Spleen (tissue), 13 donors: ENCODE measurements at places on chromosomes 6 and 20.

- DNase-seq = no peak
Observed at GRCh38 chr6:165849534-165850430, 186.7 kb upstream of the PDE10A start.

GRCh38 chr6:118719351-118720124 lies 68.1 kb upstream of the CEP85L start:
- peak; percentile 80 for DNase-seq

DNA sequence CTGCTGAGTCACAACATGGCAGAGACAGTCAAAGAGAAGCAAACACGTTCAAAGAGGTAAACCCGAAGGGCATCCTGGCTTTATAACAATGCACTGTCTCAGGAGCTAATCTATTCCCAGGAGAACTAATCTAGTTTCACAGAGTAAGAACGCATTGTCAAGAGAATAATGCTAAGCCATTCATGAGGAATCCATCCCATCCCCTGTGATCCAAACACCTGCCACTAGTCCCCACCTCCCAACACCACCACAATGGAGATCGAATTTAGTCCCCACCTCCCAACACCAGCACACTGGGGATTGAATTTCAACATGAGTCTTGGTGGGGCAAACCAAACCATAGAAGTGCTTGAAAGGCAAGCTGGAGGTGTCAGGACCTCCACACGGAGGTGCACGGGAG lies 231.5 kb upstream of the ID4 start:
- DNase-seq = no peak

DNA sequence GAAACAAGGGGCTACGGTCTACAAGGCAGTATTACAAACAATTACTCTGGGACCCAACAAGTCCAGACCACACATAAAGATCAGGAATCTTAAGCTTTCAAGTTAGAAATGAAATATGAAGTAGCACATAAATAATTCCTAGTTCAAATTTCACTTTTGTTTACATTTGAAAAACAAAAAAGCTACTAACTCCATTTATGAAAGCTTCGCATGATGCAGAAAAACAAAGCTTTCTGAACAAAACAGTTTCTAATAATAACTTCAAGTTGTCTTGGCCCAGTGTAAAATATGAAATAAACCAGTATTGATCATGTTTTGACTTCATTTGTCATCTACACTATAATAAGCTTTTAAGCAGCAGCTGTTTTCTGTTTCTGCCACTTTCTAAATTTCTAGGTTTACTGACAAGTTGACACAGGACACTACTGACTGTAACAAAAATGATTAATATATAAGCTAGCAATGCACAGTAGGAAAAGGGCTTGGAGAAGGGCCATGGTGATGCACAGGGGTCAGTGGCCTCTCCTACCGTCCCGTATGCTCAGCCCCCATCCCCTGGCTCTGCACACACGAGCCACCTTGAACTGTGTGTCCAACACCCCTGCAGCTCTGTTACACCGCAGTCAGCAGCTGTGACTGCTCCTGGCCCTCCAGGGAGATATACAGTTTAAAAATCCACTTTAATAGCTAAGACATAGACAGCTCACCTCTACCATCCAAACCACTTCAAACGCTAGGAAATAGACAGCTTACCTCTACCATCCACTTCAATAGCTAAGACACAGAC lies 13.3 kb upstream of the RAB22A start:
- no peak for DNase-seq

GRCh38 chr6:130598021-130598989 lies 228.9 kb upstream of the SMLR1 start:
- no peak for DNase-seq

DNA sequence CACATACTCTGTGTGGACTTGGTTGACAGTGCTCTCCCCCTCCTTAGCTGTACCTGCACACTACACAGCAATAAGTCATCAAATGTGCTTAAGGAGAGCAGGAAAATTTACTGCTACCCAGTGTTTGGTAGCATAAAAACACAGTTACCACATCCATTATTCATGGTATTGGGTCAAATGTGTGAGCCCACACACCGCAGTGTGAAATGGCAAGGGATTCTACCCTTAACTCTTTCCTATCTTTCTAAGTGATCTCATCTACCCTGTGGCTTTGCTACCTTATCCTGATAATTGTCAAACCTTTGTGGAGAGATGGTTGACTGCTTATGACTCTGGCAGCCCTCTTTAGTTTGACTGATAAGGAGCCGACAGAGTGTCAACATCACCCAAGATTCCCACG lies 47.6 kb downstream of the STX11 start:
- no peak for DNase-seq

DNA sequence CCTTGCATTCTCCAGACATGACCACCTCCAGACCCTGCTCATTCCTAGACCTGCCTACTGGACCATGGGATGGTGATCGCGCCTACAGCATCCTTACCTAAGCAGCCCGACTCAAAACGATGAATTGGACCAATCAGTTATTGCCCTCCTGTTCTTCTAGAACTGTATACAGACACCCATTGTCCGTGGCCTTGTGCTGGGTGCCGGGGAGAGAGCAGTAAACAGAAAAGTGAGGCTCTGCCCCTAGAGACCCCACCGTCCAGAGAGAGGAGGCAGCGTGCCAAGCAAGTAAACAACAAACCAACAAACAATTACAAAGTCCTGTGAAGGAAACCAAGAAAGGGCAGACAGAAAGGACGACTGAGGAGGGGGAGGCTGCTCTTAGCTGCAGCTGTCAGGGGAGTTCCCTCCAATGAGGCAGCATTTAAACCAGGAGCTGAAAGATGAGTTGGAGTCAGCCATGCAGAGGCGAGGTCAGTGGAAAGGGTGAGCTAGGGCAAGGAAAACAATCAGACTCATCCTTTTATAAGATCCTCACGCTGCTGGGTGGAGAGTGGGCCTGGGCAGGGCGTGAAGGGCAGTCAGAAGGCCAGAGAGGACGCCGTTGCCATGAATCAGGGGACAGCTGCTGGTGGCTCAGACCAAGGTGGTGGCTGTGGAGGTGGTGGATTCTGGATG lies 37.6 kb upstream of the BLCAP start:
- no peak for DNase-seq

GRCh38 chr6:11596640-11597237 lies 59.2 kb downstream of the TMEM170B start:
- no peak for DNase-seq

GRCh38 chr20:53716395-53716794 lies 122.8 kb upstream of the ZNF217 start:
- no peak for DNase-seq

DNA sequence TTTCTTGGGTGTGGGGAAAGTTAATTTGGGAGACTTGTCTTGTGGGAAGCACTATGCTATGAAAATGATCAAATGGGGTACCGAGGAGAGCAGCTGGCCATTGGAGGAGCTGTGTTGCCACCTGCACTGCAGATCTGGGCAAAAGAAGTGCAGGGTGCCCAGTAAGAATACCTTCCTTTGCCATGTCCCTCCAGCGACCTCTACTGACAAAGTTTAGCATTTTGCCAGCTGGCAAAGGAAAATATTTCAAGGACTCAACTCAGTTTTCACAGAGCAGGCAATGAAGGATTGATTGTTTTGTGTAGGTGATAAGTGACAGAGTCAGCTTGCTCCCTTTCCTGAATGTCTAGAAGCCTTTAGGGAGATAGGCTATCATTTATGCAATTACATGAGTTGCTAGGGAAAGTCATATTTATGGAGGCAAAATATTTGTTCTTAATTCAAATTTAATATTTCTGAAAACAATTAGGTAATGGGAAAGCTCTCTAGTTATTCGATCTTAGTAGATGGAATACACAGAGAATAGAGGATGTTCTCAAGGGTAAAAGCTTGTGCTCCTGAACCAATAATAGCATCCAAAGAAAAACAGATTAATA lies 118.4 kb downstream of the FARS2 start:
- DNase-seq = no peak

DNA sequence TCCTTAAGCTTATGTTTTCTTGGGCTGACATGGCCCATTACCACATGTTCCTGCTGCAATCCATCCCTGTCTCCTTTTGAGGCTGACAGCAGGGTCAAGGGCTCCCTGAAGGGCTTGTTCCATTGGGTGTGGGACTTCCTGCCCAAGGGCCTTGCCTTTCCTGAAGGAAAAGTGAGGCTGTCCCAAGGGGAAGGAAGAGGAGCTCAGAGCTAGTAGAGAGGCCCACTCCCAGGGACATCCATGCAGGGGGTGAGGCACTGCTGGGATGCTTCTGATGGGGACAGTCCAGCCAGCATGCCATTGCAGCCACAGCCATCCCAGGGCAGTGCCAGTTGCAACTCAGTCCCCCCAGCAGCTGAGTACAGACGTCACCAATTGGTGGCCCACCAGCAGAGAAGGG lies 138.4 kb upstream of the FOXA2 start:
- DNase-seq = no peak

GRCh38 chr20:9093218-9093957 lies 24.5 kb downstream of the PLCB4 start:
- no peak for DNase-seq

GRCh38 chr20:57076951-57077350 lies 189.5 kb downstream of the BMP7 start:
- peak; percentile 28 for DNase-seq

GRCh38 chr20:3606021-3606420 lies 57.2 kb downstream of the GFRA4 start:
- DNase-seq = no peak

- DNase-seq = peak; percentile 100
Observed at GRCh38 chr20:62237801-62238568, at the start of gene OSBPL2. OSBPL2 (plus strand) TSS chr20:62238521; CDS start chr20:62256185, 17,664 bp downstream.

GRCh38 chr20:51196991-51197651 lies 174.2 kb upstream of the KCNG1 start:
- no peak for DNase-seq

- DNase-seq = no peak
Observed at GRCh38 chr20:56451056-56451765, 17.2 kb upstream of the RTF2 start.

GRCh38 chr6:127216810-127217789 lies 49.6 kb upstream of the RNF146 start:
- DNase-seq = no peak

GRCh38 chr6:3919130-3919628 lies 70.0 kb downstream of the FAM50B start:
- DNase-seq = no peak

DNA sequence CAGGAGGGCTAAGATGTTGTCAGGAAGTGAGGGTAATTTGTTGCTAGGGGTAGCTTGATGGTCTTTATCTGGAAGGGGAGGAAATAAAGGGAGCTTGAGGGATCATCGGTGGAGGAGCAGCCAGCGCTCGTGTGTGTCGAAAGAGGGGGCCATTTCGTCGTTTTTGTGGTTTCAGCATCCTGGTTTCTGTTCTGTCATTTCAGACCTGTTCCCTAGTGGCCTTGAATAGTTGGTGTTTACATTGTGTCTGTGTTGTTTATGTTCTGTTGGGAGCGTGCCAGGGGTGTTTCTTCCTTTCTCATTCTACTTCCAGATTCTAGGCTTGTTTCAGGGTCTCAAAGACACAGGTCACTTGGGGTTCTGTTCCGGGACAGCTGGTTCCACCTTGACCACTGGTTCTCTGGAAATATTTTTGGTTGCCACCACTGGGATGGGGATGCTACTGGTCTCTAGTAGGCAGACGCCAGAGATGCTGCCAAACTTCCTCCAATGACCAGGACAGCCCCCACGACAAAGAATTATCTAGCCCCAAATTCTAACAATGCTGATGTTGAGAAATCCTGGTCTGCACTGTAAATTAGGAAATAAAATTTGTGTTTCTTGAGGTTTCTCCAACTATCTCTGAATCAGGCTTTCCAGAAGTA lies 113.9 kb upstream of the NAA20 start:
- no peak for DNase-seq

- no peak for DNase-seq
Observed at GRCh38 chr6:40285996-40286395, 301.2 kb downstream of the LRFN2 start.

DNA sequence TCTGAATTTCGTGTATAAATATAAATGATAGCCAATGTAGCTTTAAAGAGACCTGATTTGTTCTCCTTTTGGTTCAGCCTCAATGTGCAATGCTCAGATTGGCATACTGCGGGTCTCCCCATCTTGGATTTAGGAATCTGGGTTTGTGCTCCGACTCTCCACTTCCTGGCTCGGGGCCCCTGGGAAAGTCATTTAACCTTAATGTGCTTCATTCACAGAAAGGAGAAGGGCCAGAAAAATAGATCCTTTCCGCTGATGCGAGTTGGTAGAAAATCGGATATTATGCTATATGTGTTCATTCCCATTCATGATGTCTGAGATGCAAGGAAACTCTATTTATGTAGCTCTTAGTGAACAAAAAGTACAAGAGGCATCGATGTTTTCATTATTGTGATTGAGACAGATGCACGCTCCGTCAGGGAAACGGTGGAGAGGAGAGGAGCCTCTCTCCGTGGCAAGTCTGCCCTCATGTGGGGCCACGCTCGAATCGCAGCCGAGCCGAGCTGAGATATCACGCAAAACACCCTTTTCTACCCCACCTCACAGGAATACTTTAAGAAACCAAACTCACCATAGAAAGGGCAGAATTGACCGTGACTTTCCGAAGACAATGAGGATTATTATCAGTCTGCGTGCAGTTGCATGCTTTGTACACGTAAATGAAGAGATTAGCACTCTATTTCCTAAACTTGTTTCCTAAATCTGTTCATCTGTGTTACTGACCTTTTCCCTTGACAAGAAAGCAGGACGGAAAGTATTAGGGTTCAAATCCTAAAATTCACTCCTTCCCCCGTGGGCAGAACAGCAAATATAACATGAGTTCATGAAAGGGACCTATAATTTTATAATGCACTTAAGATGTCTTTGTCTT lies 136.6 kb downstream of the COL9A1 start:
- peak; percentile 78 for DNase-seq

- DNase-seq = peak; percentile 98
Observed at GRCh38 chr20:17680836-17681725, 961 bp downstream of the RRBP1 start.

- DNase-seq = no peak
Observed at GRCh38 chr6:73233048-73233447, 7.8 kb upstream of the KHDC1L start.

DNA sequence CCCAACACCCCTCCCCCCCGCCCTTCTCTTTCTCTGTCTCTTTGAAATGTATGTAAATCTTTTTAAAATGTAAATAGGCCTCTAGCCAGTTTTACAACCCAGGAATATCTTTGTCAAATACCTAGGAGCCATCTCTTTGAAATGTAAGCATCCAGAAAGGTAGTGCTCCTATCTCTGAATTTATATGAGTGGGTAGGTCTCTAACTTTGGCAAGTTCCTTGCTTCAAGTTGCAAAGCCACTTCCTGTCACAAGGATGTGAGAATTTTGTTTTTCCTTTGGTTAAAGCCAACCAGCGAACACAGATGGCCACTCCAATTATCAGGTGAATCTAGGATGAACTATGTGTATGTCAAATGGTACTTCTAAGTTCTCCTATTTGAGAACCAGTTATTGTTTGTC lies 6.2 kb upstream of the DEFB132 start:
- no peak for DNase-seq

DNA sequence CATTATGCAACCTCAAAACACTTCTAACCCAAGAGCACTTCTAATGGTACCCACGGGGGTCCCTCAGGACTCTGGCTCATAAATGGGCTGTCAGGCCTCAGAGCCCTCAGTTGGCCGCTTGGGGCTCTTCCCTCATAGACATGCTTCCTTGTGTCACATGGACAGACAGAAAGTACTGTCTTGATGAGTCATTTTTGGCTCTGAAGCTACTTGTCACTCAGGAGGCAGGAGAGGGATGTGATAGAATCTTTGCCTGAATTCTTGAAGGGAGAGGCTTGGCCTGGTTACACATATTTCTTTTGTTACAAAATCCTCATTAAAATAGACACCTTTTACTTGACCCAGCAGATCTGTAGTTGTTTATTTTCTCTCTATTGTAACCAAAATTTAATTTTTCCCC lies 15.1 kb upstream of the EDN1 start:
- DNase-seq = no peak
